Fibroblast of skin of left biceps (primary cell): ENCODE measurements at places on chromosomes 12 and 14.

DNA sequence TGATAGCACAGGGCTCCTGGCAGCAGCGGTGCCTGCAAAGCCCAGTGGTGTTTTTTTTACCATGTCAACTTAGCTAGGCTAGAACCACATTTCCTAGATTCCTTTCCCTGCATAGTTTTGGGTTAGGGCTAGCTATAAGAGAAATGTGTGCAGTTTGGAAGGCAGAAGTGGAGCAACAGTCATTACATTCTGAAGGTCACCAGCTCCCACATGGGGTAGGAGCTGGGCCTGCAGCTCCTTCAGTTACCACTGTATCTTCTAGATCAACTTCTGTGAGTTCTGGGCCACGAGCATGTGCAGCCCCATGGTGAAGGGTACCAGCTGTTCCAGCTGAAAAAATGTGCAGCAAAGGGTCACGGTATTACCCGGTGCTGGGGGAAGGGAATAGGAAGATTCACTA lies 2.3 kb upstream of the SLC25A3 start:
- DNase-seq: no peak

GRCh38 chr12:114694436-114695304 lies 10.7 kb upstream of the TBX3 start:
- DNase-seq: no peak

GRCh38 chr12:83841620-83842019 lies 1071.0 kb downstream of the SLC6A15 start:
- peak; percentile 45 for DNase-seq

GRCh38 chr12:12720052-12720451 lies 2.9 kb downstream of the CDKN1B start:
- no peak for DNase-seq

- no peak for DNase-seq
These were observed 94.1 kb upstream of the GARIN6 start for GRCh38 chr12:99553461-99553860.

- DNase-seq: peak; percentile 73
These were observed 31.9 kb downstream of the CEP83 start for GRCh38 chr12:94427501-94428381.

DNA sequence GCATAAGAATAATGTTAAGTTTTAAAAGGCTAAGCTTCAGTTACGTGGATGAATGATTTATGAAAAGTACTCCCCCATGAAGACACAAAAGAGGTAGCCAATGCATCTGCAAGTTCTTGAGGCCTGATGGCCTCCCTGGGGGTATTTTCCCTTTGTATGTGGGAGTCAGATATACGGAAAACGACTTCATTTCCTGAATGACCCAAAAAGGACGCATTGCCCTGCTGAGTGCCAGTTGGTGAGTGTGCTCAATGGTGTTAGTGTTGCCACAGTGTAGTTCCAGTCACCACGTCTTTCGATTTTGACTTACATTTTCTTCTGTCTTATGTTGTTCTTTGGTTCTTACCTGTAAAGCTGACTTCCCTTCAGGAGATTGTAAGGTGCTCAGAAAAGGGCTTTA lies 8.0 kb downstream of the ETV6 start:
- no peak for DNase-seq

DNA sequence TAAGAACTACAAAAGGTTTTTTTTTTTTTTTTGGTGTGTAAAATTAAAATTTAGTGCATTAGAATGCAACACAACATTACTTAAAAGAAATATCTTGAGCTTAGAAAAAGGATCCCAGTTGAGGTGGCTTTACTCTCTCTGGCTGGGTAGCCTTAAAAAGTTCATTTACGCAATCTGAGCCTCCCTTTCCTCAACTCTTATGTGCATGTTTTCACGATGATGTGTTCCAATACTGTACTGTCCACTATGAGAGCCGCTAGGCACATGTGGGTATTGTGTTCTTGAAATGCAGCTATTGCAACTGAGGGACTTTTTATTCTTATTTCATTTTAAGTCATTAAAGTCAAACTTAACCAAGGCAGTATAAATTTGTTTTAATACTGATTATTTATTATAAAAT lies 460.9 kb upstream of the SYT1 start:
- DNase-seq: peak; percentile 9

DNA sequence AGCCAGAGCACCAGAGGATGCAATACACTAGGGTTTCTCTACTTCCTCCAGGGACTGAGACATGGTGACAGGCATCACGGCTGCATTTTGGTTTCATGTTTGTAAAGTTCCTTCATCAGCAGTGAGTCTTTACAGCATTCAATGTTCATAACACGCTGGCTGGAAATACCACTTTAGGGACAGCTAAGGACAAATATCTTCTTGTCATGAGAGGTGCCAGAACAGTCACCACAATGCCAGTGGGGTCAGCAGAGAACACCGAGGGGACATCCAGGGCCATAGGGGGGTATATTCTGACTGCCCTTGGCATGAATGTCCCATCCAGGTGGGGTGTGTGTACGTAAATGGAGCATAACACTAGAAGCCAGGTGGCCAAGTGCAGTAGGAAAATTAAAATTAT lies 72.3 kb downstream of the CCDC60 start:
- DNase-seq: no peak

- DNase-seq: no peak
These were observed 13.1 kb upstream of the MMP17 start for GRCh38 chr12:131815131-131815530.

DNA sequence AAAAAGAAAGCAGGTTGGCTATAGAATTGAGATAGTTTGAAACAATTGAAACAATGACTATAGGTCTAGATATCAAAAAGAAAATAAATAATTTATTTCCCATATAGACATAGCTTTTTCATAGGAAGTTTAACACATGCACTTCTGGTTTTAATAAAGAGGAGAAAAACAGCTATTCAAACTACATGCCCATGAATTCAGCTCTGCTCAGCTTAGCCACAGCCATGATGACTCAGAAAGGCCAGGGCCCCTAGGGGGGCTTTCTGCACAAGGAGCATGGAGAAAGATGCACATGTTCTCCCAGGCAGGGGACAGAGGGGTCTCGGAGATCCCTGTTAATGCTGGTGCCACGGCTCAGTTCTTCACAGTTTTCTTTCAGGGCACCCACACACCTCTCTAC lies 114.0 kb downstream of the GALC start:
- DNase-seq: peak; percentile 52

DNA sequence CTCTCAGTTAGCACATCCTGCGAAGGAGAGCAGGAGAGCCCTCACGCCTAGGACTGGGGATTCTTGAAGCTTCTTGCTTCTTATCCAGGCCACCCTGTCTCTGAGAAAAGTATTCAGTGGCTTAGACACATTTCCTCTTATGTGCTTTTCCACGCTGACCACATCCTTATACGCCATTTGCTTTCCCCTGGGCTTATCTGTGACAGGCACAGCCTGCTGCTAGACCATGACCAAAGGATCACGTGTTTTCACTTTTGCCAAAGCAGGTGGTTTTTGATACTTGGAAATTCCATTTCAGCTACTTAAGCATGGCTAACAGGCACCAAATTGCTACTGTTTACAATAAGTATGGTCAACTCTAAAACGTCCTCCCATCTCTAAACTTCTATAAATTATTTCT lies 587.4 kb downstream of the AACS start:
- DNase-seq: no peak

DNA sequence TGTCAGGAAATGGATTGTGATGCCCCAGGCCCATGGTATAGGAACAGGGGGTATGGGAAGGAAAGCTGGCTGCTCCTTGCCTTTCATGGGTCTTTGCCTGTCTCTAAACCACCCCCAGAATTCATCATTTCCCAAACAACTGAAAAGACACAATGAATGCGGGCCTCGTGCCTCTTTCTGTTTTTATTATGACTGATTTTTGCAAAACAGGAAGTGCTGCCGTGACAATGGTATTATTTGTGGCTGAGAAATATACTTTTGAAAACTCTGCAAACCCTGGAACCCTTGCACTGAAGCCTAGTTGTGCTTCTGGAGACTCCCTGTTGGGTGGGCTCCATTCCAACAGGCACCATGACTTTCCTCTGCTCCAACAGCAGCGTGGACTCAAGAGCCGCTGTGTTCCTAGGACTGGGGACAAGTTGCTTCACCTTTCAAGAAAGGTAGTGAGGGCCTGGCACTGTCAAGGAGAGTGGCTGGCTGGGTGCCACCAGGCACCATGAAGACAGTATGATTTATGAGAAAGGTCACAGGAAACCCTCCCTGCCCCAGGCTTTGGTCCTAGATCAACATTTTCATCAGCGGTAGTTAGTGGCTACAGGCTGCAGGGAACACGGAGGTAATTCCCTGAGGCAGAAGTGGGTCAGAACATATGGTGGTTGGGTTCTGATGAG lies 4.8 kb upstream of the DGLUCY start:
- DNase-seq: no peak

DNA sequence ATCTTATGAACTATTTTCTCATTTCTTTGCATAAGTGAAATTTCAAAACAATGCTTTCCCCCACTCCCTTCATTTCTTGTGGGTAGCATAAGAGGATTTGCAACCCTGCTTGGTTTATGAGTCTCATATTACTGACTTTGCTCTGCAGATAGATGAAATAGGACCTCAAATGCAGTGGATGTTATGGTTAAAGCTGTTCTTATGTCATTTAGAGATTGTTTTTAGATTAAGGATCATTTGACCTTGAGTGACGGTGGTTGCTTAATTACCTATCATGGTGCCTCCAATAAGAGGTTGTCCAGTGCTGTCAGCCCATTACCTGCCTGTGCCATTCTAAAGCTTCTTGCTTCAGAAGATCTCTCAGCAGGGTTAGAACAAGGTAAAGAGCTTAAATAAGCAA lies 351.4 kb upstream of the ATP2B1 start:
- no peak for DNase-seq

GRCh38 chr14:105075379-105076295 lies 10.4 kb upstream of the GPR132 start:
- no peak for DNase-seq

GRCh38 chr14:104688505-104689108 lies 811 bp upstream of the INF2 start:
- no peak for DNase-seq

GRCh38 chr14:102593061-102593824 lies 794 bp downstream of the RCOR1 start:
- no peak for DNase-seq

- DNase-seq: no peak
These were observed 8.7 kb downstream of the KITLG start for GRCh38 chr12:88571543-88571942.

GRCh38 chr14:47590767-47591495 lies 84.5 kb downstream of the MDGA2 start:
- no peak for DNase-seq

DNA sequence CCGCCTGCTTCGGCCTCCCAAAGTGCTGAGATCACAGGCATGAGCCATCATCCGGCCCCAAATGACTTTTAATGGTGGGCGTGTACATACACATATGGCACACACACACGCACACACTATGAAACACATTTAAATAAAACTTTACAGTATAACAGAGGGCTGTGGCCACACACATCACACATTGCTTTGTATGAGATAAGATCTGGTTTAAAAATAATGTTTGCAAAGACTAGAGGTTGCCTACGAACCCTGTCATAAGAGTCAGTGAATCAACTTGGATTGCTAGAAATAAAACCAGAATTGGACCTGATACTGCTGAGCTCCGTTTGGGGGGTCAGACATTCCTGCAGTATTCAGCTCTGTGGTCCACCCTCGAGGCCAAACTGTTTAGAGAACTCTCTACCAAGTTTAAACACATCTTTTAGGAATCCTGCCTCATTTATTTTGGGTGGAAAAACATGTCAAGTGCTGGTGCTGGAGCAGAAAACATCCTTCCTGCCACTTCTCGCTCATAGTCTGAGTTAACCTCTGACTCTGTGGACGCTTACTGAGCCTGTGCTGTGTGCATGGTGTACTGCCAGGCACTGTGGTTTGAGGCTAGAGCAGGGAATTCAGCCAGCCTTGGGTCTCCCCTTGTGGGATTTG lies 47.8 kb upstream of the EML1 start:
- DNase-seq: peak; percentile 39

- no peak for DNase-seq
These were observed 5.0 kb upstream of the DDX47 start for GRCh38 chr12:12807970-12808702.

DNA sequence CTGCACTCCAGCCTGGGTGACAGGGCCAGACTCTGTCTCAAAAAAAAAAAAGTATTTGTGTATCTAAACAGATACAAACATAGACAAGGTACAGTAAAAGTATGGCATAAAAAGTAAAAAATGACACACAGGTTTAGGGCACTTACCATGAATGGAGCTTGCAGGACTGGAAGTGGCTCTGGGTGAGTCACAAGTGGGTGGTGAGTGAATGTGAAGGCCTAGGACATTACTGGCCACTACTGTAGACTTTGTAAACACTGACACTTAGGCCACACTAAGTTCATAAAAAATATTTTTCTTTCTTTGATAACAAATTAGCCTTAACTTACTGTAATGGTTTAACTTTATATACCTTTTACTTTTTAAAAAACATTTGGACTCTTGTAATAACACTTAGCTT lies 38.0 kb upstream of the EIF5 start:
- DNase-seq: no peak

DNA sequence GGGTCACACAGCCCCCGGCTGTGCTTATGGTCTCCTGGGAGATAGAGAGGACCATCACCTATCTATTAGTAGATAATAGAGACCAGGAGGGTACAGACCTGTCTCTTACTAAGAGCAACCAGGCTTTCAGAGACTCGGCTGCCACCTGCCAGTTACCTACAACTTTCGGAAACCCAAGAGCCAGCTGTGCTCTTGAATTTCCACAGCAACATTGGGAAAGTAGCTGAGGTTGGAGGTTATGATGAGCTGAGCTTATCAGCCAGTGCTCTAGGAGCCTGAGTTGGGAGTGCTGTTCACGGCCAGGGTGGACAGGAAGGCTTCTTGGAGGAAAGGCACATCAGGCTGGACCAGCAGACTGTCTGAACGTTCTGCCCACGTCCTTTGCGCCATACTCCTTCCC lies 67.6 kb downstream of the RIN3 start:
- no peak for DNase-seq

DNA sequence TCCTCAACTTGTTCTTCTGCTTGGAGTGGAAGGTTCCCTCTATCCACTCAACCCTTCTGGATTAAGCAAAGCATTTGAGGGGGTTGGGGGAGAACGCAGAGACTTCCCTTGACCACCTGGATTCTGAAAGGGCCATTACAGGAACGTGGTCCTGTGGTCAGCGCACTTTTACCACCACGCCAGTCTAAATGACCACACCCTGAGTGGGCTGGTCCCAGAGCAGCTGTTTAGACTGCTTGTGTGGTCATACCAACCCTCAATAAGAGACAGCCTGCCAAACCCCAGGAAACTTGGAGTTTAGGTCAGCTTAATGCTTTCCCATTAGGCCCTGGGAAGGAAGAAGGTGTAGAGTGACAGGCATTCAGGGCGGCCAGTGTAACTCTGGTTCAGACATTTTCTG lies 165.5 kb upstream of the ATP2B1 start:
- DNase-seq: no peak

- no peak for DNase-seq
These were observed 83.3 kb downstream of the PLEKHG7 start for GRCh38 chr12:92786045-92786444.

DNA sequence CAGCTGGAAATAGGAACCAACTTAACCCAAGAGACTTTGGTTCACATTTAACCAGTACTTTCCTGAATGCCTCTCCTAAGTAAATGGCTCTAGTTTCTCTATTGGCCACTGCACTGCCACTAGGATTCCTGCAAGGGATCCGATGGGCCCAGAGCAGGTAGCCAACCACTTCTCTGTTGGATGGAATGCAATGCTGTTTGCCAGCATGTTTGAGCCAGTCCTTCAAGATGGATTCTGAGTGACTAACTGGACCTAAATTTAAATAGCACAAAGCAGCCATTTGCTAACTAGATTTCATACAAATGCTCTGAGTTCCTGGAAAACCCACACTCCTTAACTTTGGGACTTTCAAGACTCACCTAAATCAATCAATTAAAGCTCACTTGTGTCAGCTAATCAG lies 9.5 kb upstream of the CLEC2D start:
- DNase-seq: no peak
